Stimulated activated CD4-positive, alpha-beta T cell treated with anti-CD3 and anti-CD28 coated beads, Interleukin-2, amount 100 ng/mL, for 4 hours (primary cell): ENCODE measurements at places on chromosomes 13 and 19.

GRCh38 chr13:60226507-60226906 lies 62.8 kb upstream of the DIAPH3 start:
- DNase-seq: no peak

DNA sequence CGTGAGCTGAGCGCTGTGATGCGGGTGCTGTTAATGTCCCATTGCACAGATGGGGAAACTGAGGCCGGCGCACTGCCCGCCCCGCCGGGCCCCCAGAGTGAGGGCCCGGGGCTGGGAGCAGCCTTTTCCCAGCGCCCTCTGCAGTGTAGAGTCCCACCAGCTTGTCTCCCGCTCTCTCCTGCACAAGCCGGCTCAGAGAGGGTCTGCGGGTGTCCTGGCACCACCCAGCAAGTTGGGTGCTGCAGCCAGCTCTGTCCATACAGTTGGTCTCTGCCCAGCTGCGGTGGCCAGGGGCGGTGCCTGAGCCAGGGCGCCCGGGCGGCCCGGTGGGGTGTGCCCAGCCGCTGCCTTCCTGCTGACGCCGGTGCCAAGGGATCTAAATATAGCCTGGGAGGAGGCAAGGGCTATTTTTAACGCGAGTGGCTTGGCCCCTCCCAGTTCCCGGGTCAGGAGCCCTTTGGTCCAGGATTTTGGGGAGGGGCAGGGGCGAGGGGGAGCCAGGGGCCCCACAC lies 19.3 kb downstream of the GADD45B start:
- DNase-seq: no peak

GRCh38 chr13:27170516-27171243 lies 931 bp downstream of the USP12 start:
- DNase-seq: peak; percentile 21

GRCh38 chr13:96338030-96338429 lies 248.1 kb downstream of the HS6ST3 start:
- DNase-seq: no peak

DNA sequence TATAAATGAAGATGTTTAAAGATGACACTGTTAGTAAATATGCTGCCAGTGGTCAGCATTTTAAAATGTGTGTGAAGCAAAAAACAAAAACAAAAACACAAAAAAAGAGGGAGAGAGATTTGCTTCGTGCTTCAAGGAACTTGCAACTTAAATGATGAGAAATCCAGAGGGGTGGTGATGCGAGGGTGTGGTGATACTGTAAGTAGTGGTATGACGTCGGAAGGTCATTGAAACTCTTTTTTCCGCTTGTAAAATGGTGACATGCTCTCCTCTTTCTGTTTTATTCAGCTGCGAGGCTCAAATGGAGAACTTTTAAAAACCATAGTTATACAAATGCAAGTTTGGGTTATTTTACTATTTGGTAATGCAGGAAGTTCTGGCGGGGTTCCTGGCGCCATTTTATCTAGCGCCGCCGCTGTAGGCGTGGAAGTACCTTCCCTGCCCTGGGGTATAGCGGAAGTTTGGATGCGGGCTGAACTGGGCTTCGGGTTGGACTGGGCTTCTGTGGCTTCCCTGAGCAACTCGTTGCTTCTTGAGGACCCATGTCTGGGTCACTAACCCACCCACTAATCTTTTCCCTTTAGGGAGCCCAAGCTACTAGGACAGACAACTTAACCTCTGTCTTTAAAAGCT lies 34.8 kb downstream of the DGKH start:
- DNase-seq: no peak

- DNase-seq: no peak
Observed at GRCh38 chr13:26348966-26349365, 95.0 kb downstream of the CDK8 start.

- DNase-seq: no peak
Observed at GRCh38 chr19:42284591-42285341, 15.7 kb downstream of the CIC start.
